ENCODE measurements at places on chromosomes 1 and 21. TPM values are rescaled to one million over a fixed set of nuclear protein-coding genes. Genes with fewer than 3 reads are reported as not detected.

GRCh38 chr1:199067483-199067882, 428.6 kb downstream of the PTPRC start:
- no peak for DNase-seq

The C4BPA gene
- not detected for total RNA-seq

DNA sequence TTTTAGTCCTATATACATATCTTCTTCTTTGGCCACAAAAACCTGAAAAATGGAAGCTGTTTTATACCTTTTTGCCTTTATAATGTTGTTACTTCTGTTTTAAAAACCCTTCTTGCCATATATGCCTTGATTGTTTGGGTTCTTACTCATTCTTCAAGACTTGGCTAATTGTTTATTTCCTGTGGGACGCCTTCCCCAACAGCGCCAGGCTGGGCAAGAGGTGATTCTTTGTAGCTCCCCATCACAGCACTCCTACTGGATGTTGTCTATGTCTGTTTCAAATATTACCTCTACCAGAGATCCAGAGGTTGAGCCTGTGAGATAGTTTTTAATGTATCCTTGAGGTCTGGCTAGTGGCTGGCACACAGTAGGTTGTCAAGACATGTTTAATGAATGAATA, 73.2 kb upstream of the CYP2J2 start:
- no peak for DNase-seq

- DNase-seq: no peak
These were observed 2.8 kb downstream of the PERM1 start for GRCh38 chr1:978835-979743.

The APOBEC4 gene
- total RNA-seq: not detected

- DNase-seq: no peak
These were observed 87.0 kb upstream of the IRF2BP2 start for GRCh38 chr1:234697015-234697414.

GRCh38 chr1:192265516-192266173, 51.1 kb upstream of the RGS21 start:
- DNase-seq: no peak

The C1QB gene
- total RNA-seq: not detected

- no peak for DNase-seq
These were observed 822.8 kb downstream of the BRINP3 start for GRCh38 chr1:189654906-189655305.

DNA sequence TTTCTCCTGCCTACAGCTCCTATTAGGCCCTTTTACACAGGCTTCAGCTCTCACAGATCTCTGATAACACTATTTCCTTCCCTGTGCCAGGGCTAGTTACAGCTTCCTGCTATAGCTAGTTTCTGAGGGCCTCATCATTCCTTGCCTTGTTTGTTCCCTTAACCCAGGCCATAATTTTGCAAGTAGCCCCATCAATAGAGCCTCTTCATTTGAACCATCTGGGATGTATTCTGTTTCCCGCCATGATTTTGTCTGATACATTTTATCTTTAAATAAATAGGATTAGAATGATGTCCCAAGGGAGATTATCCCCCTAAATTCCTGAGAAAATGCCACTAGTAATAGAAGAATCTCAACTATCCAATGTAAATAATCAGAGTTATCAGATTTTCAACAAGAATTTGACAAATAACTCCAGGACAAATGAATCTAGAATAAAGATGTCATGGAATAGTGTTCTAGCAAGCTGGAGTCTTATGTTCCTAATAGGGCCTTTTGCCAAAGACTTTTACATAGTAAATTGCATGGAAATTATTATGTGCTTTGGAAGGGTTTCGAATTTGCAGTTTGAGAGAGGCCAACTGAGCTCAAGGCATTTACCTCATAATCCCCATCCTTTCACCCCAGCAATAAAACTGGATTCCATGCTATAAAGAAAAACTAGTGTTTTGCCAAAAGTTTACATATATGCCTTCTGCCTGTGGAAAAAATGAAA, 16.1 kb downstream of the IFT25 start:
- no peak for DNase-seq

DNA sequence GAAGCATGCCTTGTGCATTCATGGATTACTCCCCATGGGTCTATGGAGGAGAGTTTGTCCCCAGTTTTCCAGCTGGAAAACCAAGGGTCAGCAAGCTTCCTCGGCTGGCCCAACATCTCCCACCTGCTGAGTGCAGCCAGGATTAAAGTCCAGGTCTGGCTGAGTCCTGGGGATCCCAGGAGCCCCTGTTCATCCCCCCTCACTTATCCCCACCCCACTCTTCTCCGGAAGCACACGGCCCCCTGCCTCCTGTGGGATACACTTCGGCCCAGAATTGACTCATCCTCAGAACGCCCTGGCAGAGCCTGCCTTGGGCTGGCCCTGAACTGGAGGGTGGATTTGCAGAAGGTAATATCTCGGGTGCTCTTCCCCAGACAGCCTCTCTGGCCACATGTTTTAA, 276.1 kb downstream of the NPHP4 start:
- DNase-seq: no peak

- DNase-seq: peak; percentile 17
These were observed 6.6 kb upstream of the TMEM52 start for GRCh38 chr1:1925437-1926345.

The DISP3 gene
- 2.3 TPM for total RNA-seq

The OSCP1 gene
- 0.94 TPM for total RNA-seq

DNA sequence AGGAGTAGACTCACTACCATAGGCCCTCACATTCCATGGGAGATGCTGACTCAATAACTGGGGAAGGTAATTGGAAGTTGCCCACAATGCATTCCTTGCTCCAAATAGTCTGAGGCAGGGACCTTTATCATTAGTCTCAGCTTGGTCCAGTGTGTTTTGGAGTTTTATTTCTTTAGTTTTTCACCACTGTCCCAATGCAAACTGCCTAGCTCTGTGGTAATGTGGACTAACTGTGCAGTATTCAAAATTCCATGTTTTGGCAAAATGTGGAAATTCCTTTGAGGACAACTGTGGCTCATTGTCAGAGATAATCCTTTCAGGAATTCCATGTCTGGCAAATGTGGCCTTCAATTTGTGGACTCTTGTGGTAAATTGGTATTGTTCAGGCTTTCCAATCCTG, 78.1 kb upstream of the PAPPA2 start:
- DNase-seq: no peak

The UBXN10 gene
- 0.25 TPM for total RNA-seq

GRCh38 chr1:23772049-23772853, 6.0 kb upstream of the PITHD1 start:
- peak; percentile 86 for DNase-seq

DNA sequence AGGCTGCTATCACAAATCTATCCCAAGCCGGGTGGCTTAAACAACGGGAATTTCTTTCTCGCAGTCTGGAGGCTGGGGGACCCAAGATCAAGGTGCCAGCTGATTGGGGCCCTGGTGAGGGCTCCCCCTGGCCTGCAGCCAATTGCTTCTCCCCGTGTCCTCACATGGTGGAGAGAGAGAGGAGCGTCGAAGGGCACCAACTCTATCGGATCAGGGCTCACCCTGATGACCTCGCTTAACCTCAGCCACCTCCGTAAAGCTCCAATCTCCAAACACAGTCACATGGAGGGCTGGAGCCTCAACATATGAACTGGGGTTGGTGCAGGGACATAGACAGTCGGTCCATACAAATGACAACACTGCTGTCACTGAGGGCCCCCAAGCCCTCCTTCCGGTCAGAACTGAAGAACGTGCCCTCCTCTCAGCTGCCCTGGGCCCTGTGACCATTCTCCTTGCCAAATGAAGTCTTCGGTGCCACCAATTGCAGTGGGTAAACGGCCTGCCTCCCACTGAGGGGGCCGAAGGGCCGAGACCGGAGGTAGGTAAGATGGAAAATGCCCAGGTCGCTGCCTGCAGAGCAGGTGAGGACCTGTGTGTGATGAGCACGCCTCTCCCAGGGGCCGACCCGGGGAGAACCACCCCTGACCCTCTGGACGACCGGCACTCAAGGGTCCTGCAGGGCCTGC, 211.0 kb downstream of the TOMM20 start:
- DNase-seq: no peak

DNA sequence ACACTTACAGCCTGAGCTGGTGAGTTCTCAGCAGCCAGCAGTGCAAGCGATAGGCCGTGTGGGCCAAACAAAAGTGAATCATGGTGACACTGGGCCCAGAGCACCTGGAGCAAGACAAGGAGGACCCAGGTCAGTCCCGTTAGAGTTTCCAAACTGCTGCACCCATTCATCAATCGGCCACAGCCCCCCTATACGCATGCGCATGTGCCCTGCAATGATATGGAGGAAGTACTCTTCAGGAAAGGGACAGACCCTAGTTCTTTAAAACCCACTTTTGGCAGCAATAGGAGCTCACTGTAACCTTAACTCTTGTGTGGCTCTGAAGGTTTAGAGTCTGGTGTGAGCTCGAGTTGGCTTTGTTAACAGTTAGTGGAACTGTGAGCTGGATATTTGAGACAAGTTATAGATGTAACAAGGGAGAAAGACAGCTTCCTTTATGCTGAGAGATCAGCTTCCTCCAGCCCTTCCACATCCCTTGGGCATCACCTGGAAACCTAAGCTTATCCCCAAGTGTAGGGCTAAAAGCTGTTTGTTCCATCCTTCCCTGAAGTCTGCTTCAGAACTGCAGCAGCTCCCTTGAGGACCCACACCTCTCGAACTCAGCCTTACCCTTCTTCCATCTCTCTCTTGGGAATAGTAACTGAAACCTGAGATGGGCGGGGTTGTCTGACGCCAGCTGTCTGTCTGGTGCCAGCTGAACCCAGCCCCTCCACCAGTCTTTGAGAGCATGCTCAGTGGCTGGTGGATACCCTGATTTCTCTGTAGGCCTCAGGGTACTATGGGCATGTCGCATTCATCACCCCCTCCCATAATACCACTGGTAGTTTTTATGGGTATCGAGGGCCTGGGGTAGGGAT, 17.7 kb downstream of the NMNAT1 start:
- peak; percentile 73 for DNase-seq

DNA sequence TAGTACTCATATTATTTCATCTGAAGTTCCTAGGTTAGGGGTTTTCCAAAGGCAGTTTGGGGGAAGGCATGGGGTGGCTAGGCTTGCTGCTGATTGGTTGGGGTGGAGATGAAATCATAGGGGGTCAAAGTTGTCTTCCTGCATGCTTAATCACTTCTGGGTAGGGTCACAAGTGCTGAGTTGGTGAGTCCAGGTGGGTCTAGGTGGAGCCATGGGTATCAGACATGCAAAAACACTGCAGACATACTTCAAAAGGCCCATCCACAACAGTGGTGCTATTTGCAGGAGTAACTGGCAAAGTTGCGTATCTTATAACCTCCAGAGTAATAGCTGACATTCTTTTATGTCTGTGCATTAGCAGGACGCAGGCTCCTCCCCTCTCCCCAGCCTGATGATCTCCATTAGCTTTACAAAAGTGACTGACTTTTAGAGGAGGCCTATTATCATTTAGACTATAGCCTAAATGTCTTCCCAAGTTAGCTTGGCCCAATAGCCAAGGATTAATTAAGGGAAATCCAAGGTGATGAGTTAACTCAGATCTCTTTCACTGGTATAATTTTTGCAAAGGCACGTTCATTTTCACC, 374.4 kb upstream of the PRMT6 start:
- no peak for DNase-seq

DNA sequence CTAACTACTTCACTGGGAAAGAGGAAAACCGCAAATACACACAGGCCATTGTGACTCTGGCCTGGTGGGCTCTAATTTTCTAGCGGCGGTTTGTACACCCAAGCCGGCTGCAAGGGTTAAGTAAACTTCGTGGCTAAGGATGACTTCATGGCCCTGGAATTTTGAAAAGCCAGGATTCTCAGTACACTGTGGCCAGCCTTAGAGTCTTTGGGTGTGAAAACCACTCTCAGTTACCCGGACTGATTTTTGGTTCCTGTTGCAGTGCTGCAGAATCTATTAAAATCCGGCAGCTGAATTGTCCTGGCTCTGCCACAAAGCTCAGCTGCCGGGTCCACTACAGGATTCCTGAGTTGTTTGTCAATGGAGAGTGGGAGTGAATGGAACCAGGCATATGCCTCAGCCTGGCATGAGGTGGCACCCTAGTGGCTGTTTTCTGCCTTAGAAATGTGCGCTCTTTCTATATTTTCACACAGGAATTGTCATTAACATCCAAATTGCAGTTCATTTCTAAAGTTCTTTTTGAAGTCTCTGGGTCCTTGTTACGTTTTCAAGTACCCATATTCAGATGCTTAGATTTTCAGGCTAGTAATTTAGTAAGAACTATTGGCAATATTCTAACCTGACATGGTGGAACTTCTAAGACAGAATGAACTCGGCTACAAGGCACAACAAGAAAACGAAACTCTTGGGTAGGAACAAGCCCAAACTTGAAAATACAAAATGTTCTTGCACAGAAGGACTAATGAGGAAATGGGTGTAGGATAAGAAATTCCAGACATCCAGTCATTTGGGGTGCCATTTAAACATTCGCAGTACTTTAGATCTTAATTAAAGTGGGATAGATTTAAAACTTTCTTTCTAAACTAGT, 255.9 kb downstream of the NFIA start:
- DNase-seq: no peak

DNA sequence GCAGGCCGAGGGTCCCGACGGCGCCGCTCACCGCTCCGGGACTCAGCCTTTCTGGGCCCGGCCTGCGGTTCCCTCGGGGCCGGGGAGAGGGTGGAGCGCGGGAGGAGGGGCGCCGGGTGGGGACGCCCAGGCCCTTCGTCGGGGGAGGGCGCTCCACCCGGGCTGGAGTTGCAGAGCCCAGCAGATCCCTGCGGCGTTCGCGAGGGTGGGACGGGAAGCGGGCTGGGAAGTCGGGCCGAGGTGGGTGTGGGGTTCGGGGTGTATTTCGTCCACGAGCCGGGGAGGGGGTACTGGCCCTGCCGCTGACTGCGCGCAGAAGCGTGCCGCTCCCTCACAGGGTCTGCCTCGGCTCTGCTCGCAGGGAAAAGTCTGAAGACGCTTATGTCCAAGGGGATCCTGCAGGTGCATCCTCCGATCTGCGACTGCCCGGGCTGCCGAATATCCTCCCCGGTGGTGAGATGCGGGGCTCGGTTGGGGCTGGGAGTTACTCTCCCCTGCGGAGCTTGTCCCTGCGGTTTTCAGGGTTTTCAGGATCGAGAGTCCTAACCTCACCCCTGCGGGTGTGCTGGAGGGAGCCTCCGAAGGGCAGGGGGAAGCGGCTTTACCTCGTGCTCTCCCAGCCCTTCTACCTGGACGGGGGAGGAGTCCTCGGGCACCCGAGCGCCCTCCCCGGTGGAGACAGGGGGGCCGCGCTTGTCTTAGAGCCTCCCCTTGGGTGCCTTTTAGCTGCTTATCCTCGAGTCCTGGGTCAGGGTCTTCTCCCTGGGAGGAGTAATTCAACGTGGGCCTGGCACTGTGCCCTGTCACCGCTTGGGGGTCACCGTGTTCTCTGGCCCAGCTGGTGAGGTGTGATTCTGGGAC, 2.1 kb downstream of the SAMD11 start:
- DNase-seq: peak; percentile 48

- peak; percentile 5 for DNase-seq
These were observed 486.9 kb upstream of the USP24 start for GRCh38 chr1:55702064-55702463.

DNA sequence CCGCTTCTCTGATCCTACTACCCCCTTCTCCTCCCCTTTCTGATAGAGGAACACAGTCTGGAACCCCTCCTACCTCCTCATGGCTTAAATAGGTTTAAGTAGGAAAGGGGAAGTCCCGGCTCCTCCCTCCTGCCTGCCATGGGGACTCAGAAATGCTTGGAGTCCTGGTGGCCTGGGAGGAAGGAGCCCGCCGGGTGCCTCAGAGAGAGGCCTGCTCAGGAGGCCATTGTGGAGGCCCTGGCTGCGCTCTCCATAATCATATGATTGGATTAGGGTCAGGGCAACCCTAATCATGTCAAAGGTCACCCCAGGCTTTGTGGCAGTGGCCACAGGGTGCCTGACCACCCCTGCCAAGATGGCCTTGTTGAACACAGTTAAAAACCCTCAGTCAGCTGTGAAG, 29.0 kb downstream of the WNT3A start:
- no peak for DNase-seq

- DNase-seq: no peak
These were observed 27.5 kb downstream of the RGS8 start for GRCh38 chr1:182656842-182657397.

GRCh38 chr21:38123626-38124025, 133.2 kb upstream of the KCNJ15 start:
- no peak for DNase-seq

Data from B cell (primary cell).